ENCODE measurements at places on chromosomes 6 and 20.

GRCh38 chr20:36070451-36070850, 84.1 kb upstream of the EPB41L1 start:
- peak; percentile 16 for DNase-seq

DNA sequence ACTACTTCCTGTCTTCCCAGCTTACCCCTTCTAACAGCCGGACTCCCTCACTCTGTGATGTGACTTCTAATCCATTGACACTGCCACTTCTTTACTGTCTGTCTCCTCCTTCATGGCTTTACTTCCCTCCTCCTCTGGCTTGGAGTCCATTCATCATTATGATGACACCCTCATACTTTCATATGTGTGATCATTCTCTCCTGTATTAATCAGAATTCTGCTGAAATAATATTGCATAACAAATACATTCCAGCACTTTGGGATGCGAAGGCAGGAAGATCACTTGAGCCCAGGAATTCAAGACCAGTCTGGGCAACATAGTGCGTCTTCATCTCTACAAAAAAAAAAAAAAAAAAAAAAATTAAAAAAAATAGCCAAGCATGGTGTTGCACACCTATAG, 147.9 kb upstream of the BTBD3 start:
- DNase-seq = no peak

- no peak for DNase-seq
Observed at GRCh38 chr6:5067305-5067704, 17.8 kb upstream of the PPP1R3G start.

- DNase-seq = no peak
Observed at GRCh38 chr20:36215778-36216177, 20.5 kb upstream of the AAR2 start.

DNA sequence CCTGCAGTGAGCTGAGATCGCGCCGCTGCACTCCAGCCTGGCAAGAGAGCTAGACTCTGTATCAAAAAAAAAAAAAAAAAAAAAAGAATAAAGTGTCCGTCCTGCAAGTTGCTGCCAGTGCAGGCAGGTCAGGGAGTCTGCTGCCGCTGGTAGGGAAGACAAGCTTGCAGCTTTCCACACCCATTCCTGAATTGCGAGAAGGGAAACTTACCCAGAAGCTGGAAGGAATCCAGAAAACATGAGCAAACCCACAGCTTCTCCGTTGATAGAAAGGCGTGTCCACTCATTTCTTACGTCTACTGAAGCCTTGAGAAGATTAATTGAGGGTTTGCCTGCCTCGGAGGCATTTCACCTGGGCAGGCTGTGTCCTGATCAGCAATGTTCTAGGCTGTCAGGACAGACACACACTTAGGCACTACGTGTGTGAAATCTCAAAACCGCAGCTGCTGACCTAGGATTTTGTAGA, 61.6 kb upstream of the DSP start:
- DNase-seq = no peak

- no peak for DNase-seq
Observed at GRCh38 chr20:50930139-50930975, 880 bp downstream of the ADNP start.

Measured in kidney (tissue), 22 donors.